ENCODE measurements at places on chromosomes 7 and 10.

- peak; percentile 10 for DNase-seq
Measured at GRCh38 chr7:12244129-12244528, 33.0 kb downstream of the TMEM106B start.

GRCh38 chr7:25665903-25666670 is 437.8 kb upstream of the NPVF start:
- DNase-seq = no peak

GRCh38 chr10:125104559-125104958 is 55.8 kb downstream of the CTBP2 start:
- no peak for DNase-seq

GRCh38 chr7:17506095-17506494 is 207.6 kb downstream of the AHR start:
- no peak for DNase-seq

DNA sequence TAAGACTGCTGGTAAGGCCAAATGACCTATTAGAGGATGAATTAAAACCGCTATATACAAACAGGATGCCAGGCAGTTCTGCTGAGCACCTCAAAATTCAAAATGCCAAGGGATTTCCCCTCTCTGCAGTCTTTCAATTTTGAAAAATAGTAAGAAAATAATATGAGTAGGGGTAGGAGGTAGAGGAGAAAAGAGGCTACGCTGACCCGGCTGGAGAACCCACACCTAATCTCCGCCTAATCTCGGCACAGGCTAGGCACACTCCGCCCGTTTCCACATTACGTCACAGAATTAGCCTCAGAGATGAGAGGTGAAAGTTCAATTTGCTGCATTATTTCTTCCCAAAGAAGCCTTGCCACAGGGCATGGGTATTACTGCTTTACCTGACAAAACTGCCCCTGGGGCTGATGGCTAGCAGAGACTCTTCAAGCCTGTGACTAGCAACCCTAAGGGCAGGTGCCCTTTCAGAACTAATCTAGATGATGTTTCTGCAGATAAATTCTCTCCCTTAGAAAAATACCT is 21.3 kb upstream of the SPOCK2 start:
- DNase-seq = no peak

DNA sequence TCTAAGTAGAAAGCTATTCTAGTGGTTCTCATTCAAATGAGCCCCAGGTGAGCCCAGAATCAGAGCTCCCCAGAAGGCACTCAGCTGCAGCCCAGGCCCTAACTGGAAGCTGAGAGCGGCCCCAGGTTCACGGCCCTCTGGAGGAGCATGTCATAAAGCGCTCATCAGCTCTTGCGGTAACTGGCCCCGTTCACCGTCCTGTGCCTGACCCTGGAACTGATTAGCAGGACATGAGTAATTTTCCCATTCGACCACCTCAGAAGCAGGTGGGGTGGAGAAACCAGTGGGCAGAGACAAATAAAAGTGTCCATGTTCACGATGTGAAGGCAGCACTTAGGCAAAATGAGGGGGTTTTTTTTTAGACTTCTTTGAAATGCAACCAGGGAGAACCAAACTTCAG is 136.1 kb upstream of the LYZL2 start:
- DNase-seq = no peak

DNA sequence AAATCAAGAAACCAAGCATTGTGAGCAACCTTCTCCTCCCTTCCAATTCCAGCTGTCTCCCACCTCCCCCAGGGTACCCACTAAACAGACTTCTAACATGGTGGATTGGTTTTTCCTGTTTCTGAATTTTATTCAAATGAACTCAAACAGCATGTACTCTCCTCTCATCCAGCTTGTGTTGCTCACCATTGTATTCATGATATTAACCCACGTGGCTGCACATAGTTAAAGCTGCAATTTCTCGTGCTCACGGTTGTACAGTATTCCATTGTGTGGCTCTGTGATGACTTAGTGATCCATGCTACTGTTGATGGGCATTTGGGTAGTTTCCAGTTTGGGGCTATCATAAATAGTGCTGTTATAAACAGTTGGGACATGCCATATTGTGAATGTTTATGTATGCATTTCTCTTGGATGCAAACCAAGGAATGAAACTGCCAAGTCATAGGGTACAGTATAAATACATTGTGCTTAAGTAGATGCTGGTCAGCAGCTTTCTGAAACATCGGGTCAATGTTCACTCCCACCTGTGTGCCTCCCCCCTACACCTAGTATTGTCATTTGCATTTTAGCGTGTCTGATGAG is 124.3 kb downstream of the CACNB2 start:
- DNase-seq = no peak

GRCh38 chr10:1284076-1284475 is 227.9 kb downstream of the WDR37 start:
- no peak for DNase-seq

GRCh38 chr7:159158888-159159405 is 14.3 kb upstream of the VIPR2 start:
- no peak for DNase-seq

- no peak for DNase-seq
Measured at GRCh38 chr7:150377196-150377595, 1.9 kb upstream of the ZNF775 start.

- DNase-seq = no peak
Measured at GRCh38 chr10:90136731-90137316, 435.4 kb downstream of the KIF20B start.

DNA sequence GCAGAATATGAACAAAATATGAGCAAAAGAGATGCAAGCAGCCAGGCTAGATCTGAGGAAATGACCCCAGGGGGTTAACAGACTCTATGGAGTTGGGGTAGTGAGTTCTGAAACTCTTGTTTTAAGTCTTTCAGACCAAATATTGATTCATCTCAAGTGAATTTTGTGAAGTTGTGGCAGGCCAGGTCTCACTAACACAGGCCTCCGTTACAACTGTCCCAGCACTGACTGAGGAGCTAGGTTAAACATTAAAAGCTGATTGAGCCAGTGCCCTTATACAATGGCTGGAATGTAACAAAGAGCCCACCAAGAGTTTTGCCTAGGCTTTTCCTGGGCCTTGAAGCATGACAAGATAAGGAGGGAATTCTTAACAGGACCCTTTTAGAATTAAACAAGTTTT is 192.3 kb upstream of the STK17A start:
- no peak for DNase-seq

- no peak for DNase-seq
Measured at GRCh38 chr10:784403-785088, 95.1 kb upstream of the DIP2C start.

Data from pons (tissue), 1 donor.